Astrocyte (in vitro differentiated cells and primary cell): ENCODE measurements at places on chromosomes 7 and 10. TPM values are rescaled to one million over a fixed set of nuclear protein-coding genes. Genes with fewer than 3 reads are reported as not detected.

DNA sequence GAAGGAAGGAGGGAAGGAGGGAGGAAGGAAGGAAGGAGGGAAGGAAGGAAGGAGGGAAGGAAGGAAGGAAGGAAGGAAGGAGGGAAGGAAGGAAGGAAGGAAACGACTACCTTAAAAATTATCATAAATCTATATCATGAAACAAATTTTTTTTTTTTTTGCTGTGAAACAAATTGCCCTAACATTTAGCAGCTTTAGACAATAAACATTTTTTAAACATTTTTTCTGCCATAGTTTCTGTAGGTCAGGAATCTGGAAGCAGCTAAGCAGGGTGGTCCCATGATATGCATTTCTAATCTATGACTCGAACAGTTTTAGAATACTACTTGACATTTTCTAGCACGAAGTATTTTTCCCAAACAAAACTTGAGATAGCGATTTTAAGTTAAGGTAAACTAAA lies 42.9 kb upstream of the TSPAN13 start:
- no peak for DNase-seq

GRCh38 chr7:80827239-80827633 lies 91.6 kb downstream of the SEMA3C start:
- DNase-seq: no peak

GRCh38 chr10:71555724-71556119 lies 159.0 kb downstream of the CDH23 start:
- DNase-seq: no peak

DNA sequence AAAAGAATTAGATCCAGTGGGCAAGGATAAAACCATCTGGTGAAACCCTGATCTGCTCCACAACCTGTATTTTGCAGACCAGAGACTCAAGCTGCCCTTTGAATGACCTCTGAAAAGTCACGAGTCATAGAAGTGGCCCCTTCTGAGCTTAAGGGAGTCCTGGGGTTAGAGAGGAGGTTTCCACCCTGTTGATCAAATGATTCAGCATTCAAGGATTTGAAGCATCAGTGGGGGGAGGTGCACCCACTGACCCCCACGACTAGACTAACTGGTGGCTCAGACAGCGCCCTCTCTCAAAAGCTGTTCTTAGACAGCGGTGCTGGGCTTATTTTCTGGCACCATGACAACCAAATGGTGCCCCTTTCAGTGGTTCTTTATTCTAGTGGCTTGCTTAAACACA lies 44.3 kb downstream of the PLCE1 start:
- DNase-seq: peak; percentile 63

- no peak for DNase-seq
Measured at GRCh38 chr7:149104749-149105148, 14.2 kb upstream of the ZNF786 start.

- DNase-seq: no peak
Measured at GRCh38 chr10:108913300-108913699, 1010.0 kb downstream of the XPNPEP1 start.

GRCh38 chr7:117248829-117249228 lies 74.0 kb downstream of the WNT2 start:
- peak; percentile 25 for DNase-seq

DNA sequence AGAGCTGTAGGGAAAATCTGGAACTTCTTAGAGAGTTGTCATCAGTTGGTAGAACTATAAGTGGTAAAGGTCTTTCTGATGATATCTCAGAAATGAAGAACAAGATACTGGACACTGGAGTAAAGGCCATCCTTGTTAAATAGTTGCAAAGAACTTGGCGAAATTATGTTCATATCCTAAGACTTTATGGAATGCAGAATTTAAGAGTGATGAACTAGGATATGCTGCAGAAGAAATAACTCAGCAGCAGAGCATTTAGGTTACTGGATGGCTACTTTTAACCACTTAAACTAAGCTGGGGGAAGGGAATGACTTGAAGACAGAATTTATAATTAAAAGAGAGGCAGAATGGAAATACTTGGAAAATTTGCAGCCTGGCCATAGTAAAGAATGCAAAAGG lies 23.7 kb downstream of the PTEN start:
- DNase-seq: no peak

DNA sequence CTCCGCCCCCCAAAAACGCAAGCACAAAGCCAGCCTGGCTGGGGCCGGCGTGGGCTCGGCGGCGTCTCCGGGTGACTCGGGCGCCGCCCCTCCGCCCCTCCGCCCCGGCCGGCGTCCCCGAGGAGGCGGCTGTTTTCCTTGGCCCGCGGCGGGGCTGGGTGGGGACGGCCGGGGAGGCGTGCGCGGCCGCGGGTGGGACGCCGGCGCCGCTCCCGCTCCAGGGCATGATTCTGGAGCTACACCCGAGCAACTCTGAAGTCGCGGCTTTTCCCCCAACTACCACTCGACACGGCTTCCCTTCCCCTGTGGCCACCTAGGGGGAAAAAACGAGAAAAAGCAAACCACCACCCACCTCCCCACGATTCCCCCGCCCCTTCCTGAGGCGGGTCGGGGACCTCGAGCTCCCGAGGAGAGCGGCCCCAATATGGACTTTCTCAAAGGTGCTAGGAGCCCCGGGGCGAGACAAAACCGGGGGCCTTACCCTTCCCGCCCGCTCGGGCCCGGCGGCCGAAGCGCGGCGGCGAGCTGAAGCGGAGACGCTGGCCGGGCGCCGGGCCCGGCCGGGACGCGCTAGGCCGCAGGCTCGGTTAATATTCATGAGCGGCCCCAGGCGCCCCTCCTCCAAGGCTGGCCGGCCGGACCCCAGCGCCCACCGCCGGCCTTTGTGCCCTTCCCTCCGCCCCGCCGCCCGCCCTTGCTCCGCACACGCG lies 856 bp downstream of the ARHGAP21 start:
- DNase-seq: no peak

PLEKHS1 gene
- total RNA-seq: not detected in 2 replicates

THSD7A gene
- total RNA-seq: 1.4 and 3.5 TPM in 2 replicates

CLCN1 gene
- not detected in 2 replicates for total RNA-seq

GFRA1 gene
- 12.7 and 24.2 TPM in 2 replicates for total RNA-seq
